ENCODE measurements at places on chromosomes 2 and 18.
A peak's percentile ranks its signal among the peaks of the same experiment; 100 is the strongest.

DNA sequence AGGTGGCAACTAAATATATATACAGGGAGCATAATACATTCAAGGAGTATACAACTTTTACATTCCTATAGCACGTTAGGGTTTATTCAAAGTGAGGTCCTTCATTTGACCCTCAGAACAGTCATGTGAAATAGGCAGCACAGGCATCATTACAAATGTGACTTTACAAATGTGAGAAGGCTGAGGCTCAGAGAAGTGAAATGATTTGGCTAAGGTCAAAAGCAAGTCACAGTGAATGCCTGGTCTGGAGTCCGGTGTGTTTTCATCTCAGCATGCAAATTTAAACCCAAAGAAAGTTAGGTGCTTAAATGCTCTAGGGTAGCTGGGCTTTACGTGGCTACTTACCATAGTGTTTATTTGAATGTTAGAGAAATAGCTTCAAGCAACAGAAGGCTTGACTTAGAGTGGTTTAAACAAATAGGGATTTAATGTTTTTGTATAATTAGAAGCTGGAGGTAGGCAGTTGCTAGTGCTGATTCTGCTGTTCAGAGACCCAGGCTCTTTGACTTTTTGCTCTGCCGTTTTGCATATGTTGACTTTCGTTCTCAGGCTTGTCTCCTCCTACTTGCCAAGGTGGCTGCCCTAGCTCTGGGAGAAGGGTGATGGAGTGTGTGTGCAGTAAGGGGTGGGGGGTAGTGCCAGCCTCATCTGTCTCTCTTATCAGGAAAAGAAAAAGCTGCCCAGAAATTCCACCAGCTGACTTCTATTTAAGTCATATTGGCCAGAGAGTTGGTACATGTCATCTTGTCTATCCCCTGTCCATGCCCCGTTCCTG lies 89.2 kb downstream of the PLCL1 start:
- no peak for DNase-seq

DNA sequence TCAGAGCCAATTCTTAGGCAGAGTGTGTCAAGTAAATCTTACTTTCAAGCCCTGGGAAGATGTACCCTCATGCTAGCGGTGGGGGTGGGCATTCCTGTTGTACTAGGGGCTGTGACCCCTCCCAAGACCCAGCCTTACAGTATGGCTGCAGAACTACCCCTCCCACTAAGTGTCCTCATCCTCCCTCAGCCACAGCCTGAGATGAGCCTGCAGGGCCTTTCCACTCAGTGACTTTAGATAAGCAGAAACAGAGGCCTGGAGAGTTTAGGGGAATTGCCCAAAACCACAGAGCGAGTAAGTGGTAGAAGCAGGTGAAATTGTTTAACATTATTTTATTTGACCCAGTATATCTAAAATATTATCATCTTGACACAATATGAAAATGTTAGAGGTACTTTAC lies 36.6 kb downstream of the TTC32 start:
- no peak for DNase-seq

- peak; percentile 43 for DNase-seq
These were observed 25.7 kb downstream of the NPPC start for GRCh38 chr2:231900486-231900942.

DNA sequence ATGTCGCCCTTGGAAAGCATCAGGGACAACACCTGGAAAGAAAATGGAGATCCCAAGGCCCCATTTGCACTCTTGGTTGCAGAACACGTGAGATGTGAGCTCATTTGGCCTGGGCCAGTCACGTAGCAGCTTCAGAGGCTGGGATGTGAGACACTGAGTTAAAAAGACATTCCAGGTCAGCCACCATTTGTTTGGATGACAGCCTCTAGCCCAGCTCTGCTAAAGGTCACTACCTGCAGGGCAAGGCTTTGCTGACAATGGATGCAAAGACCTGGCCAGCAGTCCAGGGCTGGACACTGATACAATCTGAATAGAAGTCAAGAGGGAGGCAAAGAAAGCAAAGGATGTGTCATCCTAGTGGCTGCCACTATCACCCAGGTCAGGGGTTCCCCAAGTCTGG lies 83.9 kb upstream of the LRPPRC start:
- DNase-seq: no peak

GRCh38 chr2:98705333-98705617 lies 25.7 kb downstream of the MGAT4A start:
- no peak for DNase-seq

DNA sequence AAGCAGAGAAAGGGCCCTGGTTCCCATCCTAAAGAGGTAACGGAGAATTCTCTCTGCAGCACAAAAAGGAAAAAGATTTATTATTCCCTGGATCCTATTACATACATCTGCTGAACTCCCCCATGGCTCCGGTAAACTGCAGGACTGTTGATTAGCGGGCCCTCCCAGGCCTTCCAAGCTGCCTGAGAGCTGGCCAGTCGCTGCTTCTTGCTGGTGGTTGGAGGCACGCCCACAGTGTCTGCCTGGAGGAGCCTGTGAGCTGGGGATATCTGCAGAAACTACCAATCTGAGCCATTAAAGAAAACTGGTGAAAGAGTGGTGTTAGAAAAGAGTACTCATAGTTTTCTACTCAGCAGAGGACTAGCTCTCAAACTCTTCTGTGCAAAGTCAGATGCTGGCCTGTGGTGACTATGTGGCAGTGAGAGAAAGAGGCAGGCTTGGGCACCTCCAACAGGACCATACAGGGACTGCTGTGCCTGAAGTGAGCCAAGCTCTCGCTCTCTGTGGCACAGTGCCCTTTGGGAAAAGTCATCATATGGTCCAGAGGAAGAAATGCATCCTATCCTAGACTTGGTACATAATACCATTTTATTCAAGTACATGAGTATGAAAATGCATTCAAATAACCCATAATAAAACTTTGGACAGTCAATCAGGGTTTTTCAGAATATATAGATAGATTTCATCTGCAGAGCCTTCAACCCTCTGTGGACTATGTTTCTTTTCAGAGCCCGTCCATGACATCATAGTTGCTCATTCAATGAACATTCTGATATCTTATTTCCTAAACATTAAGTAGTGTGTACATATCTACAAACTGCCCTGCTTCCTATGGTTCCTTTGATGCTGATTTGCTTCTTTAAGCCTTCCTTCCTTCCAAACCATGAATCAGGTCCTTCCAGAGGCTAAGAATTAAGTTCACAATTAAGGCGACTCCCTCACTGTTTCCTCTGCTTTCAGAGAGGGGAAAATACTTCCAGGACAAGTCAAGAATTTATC lies 242.0 kb upstream of the LYPD1 start:
- no peak for DNase-seq

- no peak for DNase-seq
These were observed 20.2 kb upstream of the ADAM23 start for GRCh38 chr2:206423147-206423546.

GRCh38 chr2:150476286-150476685 lies 11.2 kb downstream of the RND3 start:
- DNase-seq: no peak

- no peak for DNase-seq
These were observed 35.1 kb downstream of the DCAF17 start for GRCh38 chr2:171469176-171469575.

DNA sequence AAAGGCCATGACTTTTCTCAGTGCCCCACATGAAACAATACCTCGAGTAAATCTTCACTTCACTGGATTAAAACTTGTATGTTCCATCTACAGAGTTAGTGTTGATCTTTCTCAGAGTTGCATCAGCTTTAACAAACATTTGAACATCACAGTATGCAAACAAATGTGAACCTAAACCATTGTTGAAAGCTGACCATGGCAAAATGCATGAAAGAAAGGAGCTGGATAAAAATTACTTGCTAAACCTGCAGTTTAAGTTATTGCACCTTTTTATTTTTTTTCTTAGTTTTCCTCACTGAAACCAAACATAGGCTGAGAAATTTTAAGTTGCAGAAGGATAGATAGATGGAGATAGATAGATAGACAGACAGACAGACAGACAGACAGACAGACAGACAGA lies 107.2 kb upstream of the UGP2 start:
- DNase-seq: no peak

- no peak for DNase-seq
These were observed 40.9 kb upstream of the PPP4R1 start for GRCh38 chr18:9655232-9655767.

- DNase-seq: no peak
These were observed 1.6 kb downstream of the SNED1 start for GRCh38 chr2:240999873-241000541.

DNA sequence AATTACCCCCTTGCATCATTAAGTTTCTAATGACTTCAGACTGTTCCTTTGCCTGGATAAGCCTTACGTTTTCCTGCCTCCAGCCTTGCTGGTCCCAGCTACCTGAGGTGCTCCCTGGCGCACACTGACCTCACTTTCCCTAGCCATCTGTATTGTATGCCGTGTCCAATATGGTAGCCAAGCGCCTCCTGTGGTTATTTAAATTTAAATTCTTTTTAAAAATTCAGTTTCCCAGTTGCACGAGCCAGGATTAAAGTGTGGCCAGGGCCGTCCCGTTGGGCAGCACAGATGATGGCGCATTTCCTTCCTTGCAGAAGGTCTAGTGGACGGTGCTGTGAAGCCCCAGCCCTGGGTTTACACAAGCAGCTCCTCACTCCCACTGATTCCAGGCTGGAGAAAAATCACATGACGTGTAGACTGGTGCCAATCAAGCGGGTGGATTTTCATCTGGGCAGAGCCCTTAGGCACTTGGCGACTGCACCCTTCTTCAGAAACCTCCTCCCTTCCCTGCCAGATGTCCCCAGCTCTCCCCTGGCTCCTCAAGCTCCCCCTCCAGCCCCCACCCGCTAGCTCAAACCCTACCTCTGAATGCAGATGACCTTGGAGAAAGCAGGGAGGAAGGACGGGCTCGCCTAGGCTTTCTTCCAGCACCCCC lies 33.9 kb downstream of the ACKR3 start:
- no peak for DNase-seq

- no peak for DNase-seq
These were observed 206.5 kb upstream of the ITGA4 start for GRCh38 chr2:181250691-181251090.

- no peak for DNase-seq
These were observed 12.5 kb upstream of the HOXD1 start for GRCh38 chr2:176175709-176176607.

- DNase-seq: no peak
These were observed 614.4 kb downstream of the CPS1 start for GRCh38 chr2:211170843-211171242.

GRCh38 chr2:54947646-54948045 lies 102.6 kb downstream of the RTN4 start:
- DNase-seq: no peak

- DNase-seq: no peak
These were observed 182.0 kb upstream of the SP5 start for GRCh38 chr2:170533156-170533555.

DNA sequence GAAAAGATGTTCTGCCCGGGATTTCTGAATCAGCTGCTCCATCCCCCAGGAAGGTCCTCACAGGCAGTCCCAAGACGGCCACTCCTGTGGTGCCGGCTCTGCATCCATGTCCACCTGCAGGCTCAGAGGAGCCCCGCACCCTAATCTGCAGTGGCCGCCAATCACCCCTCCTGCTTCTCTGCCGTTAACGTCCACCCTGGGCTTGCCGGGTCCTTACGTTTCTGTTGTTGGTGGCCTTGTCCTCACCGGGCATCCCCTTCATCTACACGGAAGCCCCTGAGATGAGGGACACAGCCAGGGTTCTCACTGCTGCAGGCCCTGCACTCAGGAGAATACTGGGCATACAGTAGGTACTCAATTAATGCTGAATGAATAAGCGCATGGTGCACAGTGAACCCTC lies 131.5 kb upstream of the SNTG2 start:
- no peak for DNase-seq

DNA sequence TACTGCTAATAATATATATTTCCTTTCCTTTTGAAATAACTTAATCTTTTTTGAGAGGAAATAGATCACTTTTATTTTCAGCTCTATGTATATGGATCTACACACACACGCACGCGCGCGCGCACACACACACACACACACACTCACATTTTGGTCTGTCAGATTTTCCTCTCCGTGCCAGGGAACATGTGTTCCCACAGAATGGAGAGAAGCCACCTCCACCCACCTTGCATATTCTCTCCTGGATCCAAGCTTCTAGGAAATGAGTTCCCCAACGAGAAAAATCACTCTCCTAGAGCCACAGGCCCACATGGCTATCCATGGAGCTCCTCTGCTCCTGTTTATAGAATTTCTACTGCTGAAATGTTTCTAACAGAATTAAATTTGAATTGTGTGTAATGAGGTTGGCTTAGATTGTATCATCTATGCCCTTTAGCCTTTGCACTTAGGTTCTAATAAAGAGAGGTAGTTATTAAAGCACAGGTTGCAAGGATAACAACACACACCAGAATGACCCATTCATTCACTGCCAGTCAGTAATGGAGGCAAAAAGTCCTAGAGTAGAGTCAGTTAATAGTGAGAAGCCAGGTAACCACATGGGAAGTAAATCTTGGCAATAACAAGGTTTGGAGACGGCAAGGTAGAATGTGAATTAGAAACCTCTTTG lies 19.7 kb downstream of the IFIH1 start:
- no peak for DNase-seq

DNA sequence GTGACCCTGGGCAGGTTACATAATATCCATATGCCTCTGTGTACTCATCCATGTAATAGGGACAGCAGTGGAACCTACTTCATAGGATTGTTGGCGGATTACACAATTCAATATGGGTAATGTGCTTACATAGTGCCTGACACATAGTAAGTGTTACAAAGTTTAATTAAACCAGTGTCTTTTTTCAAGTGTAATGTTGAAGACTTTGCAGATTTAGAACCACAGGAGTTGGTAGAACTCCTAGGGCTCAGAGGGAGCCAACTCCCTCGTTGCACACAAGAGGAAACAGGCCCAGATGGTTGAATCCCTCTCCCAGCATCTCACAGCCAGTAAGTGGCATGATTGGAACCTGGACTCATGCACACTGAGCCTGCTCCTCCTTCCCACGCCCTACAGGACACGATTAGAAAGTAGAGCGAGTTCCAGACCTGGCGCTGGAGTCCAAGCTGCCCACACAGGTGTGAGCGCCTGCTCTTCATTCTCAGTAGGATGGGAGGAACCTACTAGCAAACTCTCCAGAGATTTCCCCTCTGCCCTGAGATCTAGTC lies 97.8 kb downstream of the VSNL1 start:
- no peak for DNase-seq

DNA sequence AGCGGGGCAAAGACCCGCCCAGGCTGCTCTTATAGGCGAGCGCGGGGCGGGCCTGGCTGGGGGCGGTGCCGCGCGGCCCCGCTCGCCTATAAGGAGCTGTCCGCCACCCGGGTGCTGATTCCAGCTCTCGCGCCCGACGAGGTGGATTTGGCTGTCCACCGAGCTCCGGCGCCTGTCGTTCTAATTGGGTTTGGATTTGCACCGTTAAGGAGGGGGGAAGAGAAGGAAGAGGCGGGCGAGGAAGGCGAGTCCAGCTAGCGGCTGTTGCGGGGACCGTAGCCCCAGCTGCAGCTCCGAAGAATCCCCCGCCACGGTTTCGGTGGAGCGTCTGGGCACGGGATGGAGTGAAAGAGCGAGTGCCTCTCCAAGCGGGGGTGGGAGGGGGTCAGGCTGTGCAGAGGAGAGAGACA lies at the start of gene CNTNAP5:
CNTNAP5 (plus strand) TSS at position 117 of the 410 bp plus-strand sequence. CDS start 364 bp downstream, outside the sequence.
- no peak for DNase-seq

Data from effector CD8-positive, alpha-beta T cell (primary cell).